ENCODE measurements at places on chromosomes 7 and 10.

DNA sequence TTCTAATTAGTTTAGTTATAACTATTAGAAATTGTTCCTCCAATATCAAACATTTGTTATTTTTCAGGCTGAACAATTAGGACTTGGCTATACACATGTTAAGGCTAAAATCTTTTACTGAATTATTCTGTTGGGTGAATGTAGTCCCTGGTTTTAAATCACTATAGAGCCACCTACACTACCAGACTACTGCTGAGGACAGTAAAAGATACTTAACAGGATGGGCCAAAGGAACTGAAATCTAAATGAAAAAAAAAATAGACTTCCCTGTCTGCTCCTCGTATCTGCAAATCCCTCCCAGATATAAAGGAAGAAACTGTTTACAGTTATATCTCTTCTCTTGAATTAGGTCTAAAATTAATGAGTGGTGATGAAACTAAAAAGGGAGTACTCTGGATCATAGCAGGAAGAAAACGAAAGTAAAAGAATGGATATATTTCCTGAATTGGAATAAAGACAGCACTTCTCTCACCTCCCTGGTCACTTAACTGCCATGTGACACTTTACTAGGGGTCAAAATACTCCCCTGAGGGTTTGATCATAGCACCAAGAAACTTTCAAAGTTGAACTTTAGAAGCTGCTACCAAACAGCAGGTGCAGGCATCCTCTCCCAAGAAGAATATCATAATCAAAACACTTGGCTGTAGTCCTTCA, 12.7 kb downstream of the FBXW4 start:
- no peak for DNase-seq

- DNase-seq = no peak
These were observed 1016.4 kb upstream of the KCND2 start for GRCh38 chr7:119256446-119257131.

GRCh38 chr10:102621443-102622325, 22.6 kb upstream of the TRIM8 start:
- no peak for DNase-seq

GRCh38 chr10:86104156-86104555, 262.4 kb downstream of the GRID1 start:
- DNase-seq = no peak

DNA sequence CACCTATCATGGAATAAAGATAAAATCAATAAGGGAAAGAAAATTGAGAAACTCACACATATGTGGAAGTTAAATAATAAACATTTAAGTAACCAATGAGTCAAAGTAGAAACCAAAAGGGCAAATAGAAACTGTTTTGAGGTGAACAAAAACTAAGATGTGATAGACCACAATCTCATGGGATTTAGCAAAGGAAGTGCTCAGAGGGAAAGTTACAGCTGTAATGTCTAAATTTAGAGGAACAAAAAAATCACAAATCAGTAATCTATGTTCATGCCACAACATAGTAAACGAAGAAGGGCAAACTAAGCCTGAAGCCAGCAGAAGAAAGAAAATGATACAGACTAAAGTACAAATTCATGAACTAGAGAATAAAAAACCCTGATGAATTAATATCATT, 16.3 kb downstream of the CYP3A4 start:
- no peak for DNase-seq

- DNase-seq = no peak
These were observed 220.6 kb downstream of the FAM107B start for GRCh38 chr10:14554091-14554490.

DNA sequence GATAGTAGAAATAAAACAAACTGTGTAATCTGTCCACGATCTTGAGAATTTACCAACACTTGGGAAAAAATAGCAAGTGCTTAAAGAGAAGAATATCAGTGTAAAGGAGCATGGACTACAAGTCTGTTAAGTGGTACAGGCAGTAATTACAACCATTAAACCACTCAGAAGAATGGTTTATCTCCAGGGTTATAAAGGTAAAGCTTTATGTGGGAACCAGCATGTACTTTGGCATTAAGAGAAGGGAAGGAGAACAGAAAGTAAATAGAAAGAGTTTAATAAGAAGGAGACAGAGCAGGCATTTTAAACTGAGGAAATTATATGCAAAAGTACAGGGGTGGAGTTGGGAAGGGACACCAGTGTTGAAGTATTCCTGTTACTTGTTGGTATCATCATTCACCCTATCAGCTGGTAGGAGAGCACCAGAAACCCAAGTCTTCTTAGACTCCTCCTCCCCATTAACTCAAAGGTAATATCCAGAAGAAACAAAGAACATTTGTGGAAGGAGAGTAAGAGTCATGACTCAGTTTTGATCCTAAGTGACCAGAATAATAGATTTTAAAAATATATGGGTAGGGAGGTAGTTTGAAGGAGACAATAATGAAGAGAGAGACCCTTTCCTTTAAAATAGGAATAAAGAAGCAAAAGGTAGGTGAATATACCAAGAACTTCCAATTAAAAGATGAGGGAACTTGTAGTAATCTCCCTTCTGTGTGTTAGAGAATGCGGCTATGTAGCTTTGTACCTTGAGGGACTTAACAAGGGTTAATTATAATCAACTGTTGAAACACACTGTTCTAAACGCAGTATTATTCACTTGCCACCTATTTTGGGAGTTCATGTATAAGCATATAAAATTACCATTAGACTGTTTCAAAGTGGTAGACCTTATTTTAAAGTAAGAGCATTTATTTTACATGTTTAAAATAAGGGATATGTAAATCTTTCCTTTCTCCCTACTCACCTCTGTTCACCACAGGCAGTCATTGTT, 92.1 kb upstream of the STRIP2 start:
- no peak for DNase-seq

Measured in stimulated activated CD4-positive, alpha-beta T cell treated with anti-CD3 and anti-CD28 coated beads, Interleukin-15, amount 100 ng/mL, for 24 hours (primary cell).